Stimulated activated CD4-positive, alpha-beta T cell treated with anti-CD3 and anti-CD28 coated beads, Interleukin-15, amount 100 ng/mL, for 1 hour (primary cell): ENCODE measurements at places on chromosomes 7 and 10.

GRCh38 chr7:30684351-30684750 is 2.1 kb upstream of the CRHR2 start:
- no peak for DNase-seq

GRCh38 chr10:71603150-71603549 is 116.4 kb downstream of the C10orf105 start:
- no peak for DNase-seq

GRCh38 chr7:73452999-73453635 is 19.5 kb downstream of the FZD9 start:
- no peak for DNase-seq

DNA sequence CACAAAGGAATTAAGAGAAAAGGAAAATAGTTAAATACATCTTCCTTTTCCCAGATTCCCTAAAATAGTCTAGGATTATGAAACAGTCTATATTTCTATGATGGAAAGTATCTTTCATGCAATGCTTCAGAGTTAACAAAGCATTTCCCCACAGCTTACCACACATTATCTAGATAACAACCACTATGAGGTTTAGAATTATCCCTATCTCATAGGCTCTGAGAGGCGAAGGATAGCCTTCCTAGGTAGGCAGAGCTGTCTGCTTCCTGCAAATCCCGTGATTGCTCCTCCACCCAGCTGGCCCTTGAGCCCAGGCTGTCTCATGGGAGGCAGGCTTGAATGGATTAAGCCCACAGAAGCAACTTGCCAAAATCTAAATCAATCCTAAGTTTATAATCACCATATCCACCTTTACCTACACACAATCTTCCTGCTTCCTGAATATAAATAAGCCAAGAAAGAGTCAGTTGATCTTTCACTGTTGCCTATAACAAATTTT is 321.4 kb upstream of the AOAH start:
- DNase-seq: no peak

DNA sequence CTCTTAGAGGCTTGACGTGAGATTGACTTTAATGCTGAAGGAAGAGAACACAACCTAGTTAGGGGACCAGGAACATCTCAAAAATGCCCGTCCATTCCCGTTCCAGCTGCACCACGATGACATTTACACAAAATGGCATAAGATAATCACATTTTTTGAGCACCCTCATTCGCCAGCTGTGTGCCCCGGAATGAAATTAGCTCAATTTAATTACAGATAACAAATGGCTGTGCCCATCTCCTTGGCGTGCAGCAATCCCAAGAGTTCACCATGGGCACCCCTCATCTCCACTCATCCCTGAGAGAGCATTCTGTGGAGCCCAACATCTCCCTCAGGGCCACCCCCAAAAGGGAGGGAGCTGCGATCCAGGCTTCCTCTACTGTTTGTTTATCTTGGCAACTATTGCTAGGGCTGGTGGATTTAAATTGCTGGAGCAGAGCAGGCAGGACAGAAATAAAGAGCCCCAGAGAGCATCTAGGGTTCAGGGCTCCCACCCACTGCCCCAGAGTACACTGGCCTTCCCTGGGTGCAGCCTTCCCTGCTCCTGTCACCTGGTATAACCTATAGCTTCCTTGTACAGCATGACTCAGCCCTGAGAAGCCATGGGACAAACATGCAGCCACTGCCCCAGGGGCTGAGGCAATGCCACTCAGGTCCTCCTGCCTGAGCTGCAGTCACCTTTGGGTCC is 263.5 kb downstream of the ZEB1 start:
- DNase-seq: no peak

DNA sequence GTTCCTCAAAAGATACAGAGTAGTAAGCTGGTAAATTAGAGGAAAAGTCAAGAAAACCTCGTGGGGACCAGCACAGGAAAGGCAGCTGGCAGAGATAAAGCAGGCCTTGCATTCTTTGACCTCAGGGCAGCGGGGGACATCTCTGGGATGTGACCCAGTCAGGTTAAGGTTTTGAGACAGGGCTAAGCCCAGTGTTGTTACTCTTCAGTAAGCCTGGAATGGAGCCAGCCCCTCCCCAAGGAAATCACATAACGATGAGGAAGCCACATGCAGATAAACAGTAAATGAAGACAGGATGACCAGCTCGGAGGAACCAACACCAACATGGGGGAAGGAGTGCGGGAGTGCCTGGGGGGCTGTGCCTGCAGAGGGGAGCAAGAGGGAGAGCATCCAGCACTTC is 99.6 kb downstream of the JAZF1 start:
- DNase-seq: no peak

- DNase-seq: no peak
These were observed 25.1 kb downstream of the HDAC9 start for GRCh38 chr7:18520450-18521235.

DNA sequence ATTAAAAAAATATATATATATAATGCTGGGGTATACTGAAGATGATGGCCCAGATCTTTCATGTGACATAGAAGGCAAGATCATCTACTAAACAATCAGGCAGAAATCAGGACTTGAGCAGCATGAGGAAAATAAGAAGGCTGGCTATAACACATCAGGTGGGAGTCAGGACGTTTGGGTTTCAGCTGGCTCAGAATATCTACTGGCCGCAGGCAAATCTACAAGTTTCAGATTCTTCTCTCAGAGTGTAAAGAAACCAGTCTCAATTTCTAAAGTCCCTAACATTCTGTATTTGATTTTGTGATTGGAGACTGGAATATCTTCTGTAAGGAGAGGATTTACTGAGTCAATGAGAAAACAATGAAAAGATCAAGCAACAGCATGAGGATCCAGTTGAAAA is 37.7 kb upstream of the FAM3C start:
- DNase-seq: no peak

DNA sequence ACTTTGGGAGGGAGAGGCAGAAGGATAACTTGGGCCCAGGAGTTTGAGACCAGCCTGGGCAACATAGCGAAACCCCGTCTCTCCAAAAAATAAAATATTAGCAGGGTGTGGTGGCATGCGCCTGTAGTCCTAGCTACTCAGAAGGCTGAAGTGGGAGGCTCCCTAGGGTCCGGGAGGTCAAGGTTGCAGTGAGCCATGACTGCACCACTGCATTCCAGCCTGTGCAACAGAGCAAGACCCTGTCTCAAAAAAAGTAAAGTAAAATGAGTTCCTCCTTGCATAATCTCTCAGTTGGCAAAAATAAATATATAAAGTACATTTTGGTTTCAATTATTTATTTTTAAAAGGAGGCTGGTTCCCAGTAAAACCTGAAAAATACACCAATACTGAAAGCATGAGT is 11.8 kb downstream of the NANOS1 start:
- no peak for DNase-seq
